ENCODE measurements at places on chromosomes 3 and 15.

GRCh38 chr3:37216597-37217097, 42.3 kb upstream of the LRRFIP2 start:
- no peak for DNase-seq

- DNase-seq = no peak
These were observed 277.2 kb downstream of the TBL1XR1 start for GRCh38 chr3:176919836-176920765.

GRCh38 chr15:55937040-55937439, 56.4 kb downstream of the NEDD4 start:
- DNase-seq = no peak

GRCh38 chr3:37773911-37774310, 87.8 kb upstream of the CTDSPL start:
- no peak for DNase-seq

- no peak for DNase-seq
These were observed 26.4 kb upstream of the LRIG1 start for GRCh38 chr3:66527246-66527645.

GRCh38 chr3:61043156-61043555, 208.1 kb downstream of the FHIT start:
- DNase-seq = no peak

DNA sequence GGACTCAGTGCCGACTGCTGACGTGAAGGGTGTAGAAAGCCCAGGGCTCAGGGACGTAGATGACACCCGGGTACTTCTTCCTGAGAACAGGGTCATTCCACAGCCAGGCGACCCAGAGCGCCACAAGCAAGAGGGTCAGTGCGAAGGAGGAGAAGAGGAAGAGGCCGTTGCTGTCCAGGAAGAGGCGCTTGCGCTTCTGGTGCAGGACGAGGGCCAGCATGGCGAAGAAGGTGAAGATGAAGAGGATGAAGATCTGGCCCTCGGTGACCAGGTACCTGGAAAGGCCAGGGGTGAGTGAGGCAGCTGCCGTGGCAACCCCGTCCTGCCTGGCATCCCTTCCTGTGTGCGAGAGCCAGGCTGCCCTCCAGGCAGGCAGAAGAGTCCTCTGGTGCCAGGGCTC, 3.0 kb upstream of the CALML4 start:
- no peak for DNase-seq

DNA sequence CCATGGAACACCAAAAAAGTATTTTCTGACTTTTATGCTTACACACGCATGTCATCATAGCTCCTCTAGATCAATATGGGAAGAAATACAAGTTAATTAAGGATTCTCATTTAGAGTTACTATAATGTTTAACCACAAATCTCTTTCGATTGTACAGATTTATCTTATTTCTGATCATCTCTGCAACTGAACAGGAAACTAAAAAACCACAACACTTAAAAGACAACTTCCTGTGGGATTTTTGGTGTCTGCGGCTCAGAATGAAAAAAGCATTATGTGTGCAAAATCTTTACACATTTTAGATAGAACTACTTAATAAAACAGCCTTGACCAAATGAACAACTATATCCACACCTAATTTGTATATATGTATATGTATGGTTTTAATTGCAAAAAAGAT, 3.0 kb upstream of the TJP1 start:
- no peak for DNase-seq

- DNase-seq = no peak
These were observed 513 bp downstream of the SS18L2 start for GRCh38 chr3:42590989-42591756.

- no peak for DNase-seq
These were observed 59.6 kb upstream of the LMCD1 start for GRCh38 chr3:8441969-8442559.

DNA sequence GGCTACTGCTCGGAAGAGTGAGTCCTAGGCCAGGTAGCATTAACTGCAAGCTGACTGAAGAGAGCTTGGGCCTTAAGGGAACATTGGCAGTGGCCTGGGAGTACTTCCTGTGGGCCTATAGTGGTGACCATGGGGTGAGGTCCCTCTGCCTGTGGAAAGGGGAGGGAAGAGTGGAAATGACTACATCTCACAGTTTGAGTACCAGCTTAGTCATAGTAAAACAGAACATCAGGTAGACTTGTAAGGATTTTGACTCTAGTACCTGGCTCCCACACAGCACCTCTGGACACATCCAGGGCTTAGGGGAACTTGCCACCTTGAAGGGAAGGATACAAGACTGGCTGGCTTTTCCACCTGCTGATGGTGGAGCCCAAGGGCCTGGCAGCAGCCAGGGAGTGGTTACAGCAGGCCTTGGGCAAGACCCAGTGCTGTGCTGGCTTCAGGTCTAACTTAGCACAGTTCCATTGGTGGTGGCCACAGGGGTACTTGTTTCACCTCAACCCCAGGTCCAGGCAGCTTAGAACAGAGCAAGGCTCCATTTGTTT, 147.8 kb downstream of the SLC9A9 start:
- no peak for DNase-seq

GRCh38 chr3:157356541-157356940, 80.1 kb upstream of the PTX3 start:
- DNase-seq = no peak

- no peak for DNase-seq
These were observed 14.3 kb downstream of the CD47 start for GRCh38 chr3:108076564-108076963.

GRCh38 chr3:66418475-66418931, 82.3 kb downstream of the LRIG1 start:
- no peak for DNase-seq

DNA sequence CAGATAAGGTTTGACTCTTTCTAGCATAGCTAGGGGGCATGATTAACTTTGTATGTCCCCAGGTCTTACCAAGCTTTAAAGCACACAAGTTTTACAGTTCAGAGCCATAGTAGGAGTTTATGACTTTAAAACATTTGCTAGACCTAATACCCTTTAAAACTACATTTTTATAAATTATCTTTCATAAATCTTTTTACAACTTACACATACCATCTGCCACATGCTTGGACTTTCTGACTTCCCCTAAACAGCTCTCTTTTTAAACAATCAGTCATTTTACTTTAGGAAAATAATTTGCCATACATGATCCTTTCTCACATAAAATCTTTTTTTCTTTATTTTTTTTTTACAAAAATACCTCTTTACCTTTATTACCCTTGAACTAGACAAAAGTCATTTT, 735.3 kb upstream of the CADM2 start:
- no peak for DNase-seq

DNA sequence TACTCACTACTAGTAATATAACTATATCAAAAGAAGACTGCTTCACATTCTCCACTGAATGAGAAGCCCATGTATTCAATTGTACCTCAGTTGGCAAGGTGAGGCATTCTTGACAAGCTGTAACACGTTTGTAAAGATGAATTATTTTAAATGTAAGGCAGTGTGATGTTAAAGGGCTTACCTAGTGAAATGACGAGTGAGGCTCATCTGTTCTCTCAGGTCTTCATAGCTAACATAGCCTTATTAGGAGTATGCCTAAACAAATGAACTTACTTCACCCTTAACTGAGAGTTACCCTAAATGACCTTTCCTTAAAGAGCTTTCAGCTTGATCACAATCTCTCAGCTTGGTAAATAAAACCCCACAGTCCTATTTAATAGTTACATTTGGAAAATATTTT, 127.3 kb downstream of the FEZF2 start:
- DNase-seq = no peak

DNA sequence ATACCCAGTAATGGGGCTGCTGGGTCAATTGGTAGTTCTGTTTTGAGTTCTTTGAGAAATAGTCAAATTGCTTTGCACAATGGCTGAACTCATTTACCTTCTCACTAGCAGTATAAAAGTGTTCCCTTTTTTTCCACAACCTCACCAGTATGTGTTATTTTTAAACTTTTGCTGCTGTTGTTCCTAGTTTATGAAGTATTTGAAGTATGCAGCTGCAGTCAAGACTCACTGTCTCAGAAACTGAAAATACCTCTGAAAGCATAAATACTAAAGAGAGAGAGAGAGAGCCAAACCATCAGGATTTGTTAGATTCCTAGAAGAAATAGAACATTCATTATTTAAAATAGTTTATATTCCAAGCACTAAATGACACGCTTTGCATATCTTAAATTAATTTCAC, 764.2 kb downstream of the NTRK3 start:
- DNase-seq = no peak

GRCh38 chr3:94173673-94174434, 111.0 kb downstream of the NSUN3 start:
- DNase-seq = no peak

GRCh38 chr3:39644176-39644575, 165.2 kb upstream of the MYRIP start:
- DNase-seq = no peak

GRCh38 chr3:160860346-160860745, 104.3 kb downstream of the PPM1L start:
- DNase-seq = no peak

DNA sequence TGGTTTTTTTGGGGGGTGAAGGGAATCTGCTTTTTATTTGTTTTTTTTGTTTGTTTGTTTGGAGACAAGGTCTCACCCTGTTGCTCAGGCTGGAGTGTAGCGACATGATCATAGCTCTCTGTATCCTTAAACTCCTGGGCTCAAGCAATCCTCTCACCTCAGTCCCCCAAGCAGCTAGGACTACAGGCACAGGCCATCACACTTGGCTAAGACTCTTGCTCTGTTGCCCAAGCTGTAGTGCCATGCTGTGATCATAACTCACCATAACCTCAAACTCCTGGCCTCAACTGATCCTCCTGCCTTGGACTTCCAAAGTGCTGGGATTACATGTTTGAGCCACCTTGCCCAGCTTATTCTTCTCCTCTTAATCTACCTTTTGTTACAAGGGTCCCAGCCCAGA, 31.8 kb downstream of the GPR176 start:
- no peak for DNase-seq

DNA sequence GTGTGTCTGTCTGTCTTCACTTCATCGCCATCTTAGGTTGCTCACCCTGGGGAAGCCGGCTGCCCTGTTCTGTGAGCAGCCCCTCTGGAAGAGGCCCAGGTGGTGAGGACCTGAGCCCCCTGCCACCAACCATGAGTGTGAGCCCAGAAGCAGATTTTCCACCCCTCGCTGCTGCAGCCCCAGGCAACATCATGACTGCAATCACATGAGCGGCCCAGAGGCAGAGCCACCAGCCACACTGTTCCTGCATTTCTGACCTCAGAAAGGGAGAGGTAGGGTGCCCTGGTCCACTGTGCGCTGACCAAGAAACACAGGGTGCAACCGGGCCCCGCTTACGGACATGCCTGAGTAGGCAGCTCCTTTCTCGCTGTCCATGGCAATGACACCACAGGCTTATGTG, 92.3 kb upstream of the IQSEC1 start:
- DNase-seq = no peak

DNA sequence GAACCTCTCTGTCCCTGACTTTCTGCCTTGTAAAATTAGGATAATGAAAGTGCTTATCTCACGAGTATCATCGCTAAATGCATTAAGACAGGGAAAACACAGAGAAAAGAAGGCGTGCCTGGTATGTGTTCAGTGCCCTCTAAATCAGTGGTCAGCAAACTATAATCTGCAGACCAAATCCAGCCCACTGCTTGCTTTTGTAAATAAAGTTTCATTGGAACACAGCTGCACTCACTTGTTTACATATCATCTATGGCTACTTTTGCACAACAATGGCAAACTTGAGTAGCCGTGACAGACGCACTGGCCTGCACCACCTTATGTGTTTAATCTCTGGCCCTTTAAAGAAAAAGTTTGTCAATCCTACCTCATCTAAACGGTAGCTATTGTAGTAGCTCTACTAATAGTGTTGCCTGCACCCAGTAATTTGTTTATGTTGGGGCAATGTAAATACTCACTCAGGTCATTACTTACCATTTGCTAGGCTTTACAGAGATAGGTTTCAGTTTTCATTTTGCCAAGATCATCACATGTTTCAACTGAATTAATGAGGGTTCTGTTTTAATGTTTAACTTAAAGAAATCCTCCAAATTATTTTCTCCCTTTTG, 229.4 kb downstream of the FEZF2 start:
- no peak for DNase-seq

- DNase-seq = no peak
These were observed 20.2 kb upstream of the GCNT3 start for GRCh38 chr15:59591356-59591755.

DNA sequence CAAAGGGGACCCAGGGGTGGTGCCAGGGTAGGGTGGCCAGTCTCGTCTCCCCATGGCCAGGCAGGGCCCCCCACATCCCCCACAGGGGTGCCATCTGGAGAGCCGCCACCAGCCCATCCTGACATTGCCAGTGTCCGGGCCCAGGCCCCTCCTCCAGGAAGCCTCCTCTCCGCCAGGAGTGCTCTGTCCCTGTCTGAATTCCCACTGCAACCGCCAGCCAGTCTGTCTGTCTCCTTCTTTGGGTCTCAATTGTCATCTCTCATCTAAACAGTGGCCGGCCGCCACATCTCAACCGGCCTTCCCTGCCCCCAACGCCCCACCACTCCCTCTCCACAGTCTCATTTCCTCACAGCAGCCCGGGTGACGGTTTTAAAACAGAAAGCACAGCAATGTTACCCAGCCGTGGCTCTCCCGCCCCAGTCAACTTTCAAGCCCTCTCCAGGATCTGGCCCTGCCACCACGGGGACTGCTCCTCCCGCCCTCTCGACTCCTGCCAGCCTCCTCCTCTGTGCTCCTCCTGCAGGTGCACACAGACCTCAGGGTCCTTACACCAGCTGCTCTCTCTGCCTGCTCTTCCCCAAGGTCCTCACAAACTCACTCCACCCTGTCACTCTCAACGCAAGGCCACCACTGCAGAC, 57.0 kb downstream of the IQSEC1 start:
- DNase-seq = no peak

DNA sequence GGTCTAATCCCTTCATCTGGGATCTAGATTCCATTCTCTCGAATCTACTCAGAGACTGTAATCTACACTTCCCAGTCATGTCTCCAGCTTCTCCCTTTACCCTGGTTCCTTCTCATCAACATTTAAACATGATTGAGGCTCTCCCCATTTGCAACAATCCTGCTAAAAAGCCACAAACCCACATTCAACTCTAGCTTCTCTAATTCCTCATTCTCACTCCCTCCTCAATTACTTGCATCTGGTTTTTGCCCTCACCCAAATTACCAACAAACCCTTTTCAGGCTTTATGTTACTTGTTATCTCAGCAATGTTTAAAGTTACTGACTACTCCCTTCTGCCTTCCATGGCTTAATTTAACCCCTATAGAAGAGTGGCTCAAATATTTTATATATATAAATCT, 11.5 kb downstream of the ETFA start:
- DNase-seq = no peak

GRCh38 chr15:33438396-33438795, 127.6 kb downstream of the RYR3 start:
- no peak for DNase-seq

GRCh38 chr15:64694816-64695215, 80.6 kb downstream of the RBPMS2 start:
- no peak for DNase-seq

DNA sequence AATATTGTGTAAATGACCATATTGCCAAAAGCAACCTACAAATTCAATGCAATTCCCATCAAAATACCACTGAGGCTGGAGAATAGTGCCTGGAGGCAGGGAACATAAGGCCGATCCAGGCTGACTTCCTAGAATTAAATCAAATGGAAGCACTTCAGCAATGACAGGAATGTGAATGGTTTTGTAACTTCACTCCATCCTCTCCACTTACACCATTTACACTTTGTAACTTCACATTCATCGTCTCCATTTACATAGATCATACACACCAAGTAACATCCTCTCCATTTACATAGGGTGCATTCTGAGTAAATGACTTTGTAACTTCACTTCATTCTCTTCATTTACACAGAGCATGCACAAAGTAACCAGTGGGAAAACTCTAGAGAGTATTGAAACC, 11.6 kb downstream of the STRIT1 start:
- no peak for DNase-seq

GRCh38 chr3:177487635-177488186, 290.4 kb upstream of the TBL1XR1 start:
- DNase-seq = no peak
